ENCODE measurements at places on chromosomes 16 and 17. TPM values are rescaled to one million over a fixed set of nuclear protein-coding genes. Genes with fewer than 3 reads are reported as not detected.

- DNase-seq: no peak
Measured at GRCh38 chr17:17019891-17020456, 22.3 kb upstream of the MPRIP start.

DNA sequence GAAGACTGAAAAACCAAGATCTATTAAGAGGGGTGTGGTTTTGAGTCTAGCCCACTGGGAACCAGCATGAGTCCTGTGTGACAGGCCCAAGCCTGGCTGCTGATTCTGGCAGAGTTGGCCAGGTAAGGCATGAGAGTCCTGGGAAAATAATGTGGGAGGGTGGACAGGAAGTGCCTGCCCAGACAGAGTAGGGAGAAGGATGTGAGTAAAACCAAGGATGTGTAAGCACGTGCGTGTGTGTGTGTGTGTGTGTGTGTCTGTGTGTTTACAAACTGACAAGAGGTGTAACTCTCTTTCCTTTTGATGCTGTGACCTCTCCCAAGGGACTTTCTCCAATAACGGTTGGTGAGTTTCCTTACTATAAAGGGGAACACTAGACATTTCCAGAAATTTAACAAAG, 15.6 kb upstream of the TEX2 start:
- no peak for DNase-seq

- DNase-seq: no peak
Measured at GRCh38 chr17:47996201-47996600, 25.3 kb downstream of the CDK5RAP3 start.

- DNase-seq: peak; percentile 76
Measured at GRCh38 chr17:82333279-82334171, at the start of gene SECTM1. SECTM1 (minus strand) TSS chr17:82333766; CDS start chr17:82327240, 6,526 bp downstream.

GRCh38 chr17:1058423-1059130, 61.6 kb downstream of the TIMM22 start:
- DNase-seq: peak; percentile 58

DNA sequence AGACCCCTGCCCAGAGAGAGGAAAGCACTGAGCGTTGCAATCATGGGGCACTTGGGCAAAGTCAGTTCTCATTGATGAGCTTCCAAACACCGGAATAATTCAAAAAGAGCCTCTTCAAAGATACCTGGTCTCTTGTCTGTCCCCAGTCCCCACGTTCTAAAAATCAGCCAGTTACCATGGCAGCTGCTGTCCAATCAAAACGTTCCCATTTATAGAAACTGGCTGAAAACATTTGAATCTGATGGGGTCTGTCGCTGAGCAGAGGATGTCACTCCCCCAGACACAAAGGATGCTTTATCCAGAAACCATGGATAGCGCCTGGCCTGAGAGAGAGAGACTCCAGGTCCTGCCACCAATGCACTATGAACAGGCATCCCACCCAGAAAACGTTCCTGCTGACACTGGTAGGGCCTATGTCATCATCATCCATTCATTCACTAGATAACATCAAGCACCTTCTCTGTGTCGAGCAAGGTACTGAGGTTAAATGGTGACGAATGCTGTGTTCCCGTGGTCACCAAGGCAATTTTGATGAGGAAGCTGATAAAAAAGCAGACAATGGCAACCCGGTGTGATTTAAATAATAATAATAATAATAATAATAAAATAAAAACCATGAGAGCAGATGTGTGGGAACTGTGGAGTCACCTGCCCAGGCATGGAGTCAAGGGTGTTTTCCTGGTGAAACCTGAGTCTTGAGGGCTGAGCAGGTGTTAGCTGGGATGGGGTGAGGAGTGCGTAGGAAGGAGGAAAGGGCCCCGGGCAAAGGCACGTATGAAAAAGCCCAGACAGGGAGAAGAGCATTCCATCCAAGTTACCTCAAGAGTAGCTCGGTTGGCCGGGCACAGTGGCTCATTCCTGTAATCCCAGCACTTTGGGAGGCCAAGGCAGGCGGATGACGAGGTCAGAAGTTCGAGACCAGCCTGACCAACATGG, 19.0 kb upstream of the CALB2 start:
- no peak for DNase-seq

- DNase-seq: peak; percentile 98
Measured at GRCh38 chr17:49361902-49362722, at the start of gene ZNF652. ZNF652 (minus strand) TSS chr17:49362250; CDS start chr17:49317725, 44,525 bp downstream.

GRCh38 chr17:44942456-44942855, 5.1 kb downstream of the KIF18B start:
- no peak for DNase-seq

GRCh38 chr16:31331141-31331764, 23.7 kb upstream of the ITGAX start:
- no peak for DNase-seq

DNA sequence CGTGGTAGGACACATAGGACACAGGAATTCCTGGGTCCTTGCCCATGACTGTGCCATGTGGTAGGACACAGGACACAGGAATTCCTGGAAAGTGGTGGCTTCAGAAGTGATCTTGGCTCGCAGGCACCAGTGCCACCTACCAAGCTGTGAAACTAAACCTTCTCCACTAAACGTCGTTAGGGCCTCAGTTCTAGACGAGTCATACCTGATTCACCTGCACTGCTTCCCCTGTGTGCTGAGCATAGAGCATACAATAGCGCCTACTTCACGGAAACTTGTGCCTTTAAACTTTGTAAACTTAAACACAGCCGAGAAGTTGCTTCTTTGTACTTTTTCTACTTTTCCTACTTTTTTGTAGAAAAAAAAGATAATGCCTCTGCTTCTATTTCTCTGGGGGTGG, 4.8 kb downstream of the SOX8 start:
- DNase-seq: no peak

- no peak for DNase-seq
Measured at GRCh38 chr17:71846561-71847110, 274.2 kb upstream of the SOX9 start.

DNA sequence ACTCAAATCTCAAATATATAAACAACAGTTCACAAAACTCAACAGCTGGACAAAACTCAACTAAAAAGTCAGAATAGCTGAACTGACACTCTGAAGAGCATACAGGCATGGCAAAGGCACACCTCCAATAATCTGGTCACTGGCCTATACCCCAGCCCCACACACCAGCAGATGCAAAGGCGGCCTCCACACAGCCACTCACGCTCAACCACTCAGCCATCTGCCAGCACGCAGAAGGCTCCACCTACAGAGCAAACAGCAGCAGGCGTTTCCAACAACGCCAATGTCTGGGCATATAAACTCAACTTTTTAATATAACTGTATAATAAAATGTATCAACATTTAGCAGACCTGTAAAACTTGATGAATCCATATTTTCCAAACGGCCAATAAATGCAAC, 17.2 kb downstream of the USP7 start:
- DNase-seq: no peak

- DNase-seq: peak; percentile 44
Measured at GRCh38 chr17:45784741-45785479, 790 bp downstream of the CRHR1 start.

- no peak for DNase-seq
Measured at GRCh38 chr17:79530361-79531105, 80.3 kb downstream of the RBFOX3 start.

DNA sequence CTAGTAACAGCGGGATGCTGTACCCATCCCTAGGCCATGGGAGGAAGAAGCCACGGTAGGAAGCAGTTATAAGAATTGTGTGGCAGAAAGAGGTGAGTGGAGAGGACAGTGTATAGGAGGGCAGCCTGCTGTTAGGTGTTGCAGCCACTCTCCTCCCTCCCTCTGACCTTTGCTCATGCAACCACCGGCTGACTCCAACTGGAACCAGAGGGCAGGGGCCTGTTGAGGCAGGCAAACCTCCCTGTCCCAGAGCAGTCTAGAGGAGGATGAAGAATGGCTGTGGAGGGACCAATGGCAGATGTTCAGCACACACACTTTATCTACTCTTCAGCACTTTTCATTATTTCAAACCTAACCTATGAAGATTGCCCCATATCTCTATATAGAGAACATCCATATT, 2.2 kb downstream of the TXNL4B start:
- peak; percentile 23 for DNase-seq

DNA sequence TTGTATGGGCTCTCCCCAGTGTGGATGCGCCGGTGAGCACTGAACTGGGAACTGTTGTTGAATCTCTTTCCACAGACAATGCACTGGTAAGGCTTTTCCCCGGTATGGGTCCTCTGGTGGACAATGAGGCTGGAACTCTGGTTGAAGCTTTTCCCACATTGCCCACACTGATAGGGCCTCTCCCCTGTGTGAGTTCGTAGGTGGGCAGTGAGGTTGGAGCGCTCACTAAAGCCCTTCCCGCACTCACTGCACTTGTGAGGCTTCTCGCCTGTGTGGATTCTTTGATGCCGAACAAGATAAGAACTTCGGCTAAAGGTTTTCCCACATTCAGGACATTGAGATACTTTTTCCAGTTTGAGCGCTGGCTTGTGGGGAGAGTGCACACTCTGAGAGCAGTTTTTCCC, 17.8 kb downstream of the ZSCAN32 start:
- no peak for DNase-seq

DNA sequence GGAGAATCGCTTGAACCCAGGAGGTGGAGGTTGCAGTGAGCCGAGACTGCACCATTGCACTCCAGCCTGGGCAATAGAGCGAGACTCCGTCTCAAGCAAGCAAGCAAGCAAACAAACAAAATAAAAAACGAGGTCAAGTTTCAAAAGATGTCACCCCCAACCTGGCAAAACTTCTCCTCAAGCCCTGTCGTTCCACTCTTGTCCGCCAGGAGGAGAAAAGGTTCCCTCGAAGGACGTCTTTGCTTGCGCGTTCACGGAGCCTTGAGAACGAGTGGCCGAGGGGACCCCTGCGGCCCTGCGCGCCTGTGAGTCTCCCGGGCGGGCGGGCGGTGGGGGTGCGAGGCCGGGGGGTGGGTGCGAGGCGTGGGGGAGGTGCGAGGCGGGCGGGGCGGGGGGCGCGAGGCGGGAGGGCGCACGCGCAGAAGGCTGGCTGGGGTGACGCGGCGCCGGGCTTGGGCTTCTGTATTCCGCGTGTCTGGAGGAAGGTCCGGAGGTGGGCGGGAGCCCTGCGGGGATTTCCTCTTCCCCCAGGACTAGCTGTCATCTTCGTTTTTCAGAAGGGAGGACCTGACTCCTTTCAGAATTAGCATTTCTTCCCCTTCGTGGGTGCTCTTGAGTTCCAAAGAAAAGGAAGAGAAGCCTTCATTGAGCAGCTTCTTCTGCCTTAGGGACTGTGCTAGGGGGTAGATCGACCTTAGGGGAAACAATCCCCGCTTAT, 3.7 kb downstream of the SLC52A1 start:
- peak; percentile 91 for DNase-seq

DNA sequence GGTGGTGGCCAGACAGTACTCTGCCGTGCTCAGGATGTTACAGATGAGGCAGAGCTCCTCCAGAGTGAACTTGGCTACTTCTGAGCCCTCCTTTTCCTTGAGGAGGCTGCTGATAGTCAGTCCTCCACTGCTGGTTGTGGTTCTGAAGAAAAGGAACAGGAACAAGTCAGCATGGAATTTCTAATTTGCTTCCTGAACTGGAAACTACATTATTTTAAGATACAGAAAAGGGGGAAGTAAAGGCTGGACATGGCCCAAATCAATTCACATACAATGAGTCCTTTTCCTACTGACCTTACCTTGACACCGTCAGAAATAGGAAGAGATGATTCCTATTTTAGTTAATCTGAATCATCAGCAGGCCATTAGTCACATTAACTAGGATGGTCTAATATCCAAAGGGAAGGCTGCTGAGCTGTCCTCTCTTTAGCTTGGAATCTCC, 154.2 kb downstream of the VPS53 start:
- DNase-seq: no peak

DNA sequence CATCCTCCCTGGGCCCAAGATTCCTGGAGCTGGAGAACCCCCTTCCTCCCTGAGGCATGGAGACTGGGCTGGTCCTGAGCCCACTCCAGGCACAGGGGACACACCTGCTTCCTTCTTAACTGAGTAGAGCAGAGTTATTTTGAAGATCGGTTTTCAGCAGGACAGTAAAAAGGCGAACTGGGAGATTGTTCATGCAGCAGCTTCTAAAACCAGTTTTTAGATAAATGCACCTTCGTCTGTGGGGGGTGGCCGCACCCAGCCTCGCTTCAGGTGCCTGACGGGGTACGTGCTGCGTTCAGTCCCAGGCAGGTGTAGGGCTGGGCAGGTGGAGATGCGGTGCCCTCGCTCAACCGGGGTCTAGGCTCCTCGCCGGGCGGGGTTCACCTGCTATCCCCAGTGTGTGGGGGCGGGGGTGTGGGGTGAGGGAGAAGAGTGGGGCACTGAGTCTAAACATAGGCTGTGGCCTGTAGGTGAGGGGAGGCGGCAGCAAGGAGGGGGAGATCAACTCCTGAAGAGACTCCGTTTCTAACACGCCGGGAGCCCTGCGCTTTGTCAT, 69.5 kb downstream of the JPH3 start:
- no peak for DNase-seq

Gene PLXDC1
- 8.6 TPM for total RNA-seq

Gene BOLA2B
- total RNA-seq: 237 TPM

Gene DHRS11
- 48.9 TPM for total RNA-seq

Gene NOXO1
- total RNA-seq: 5.1 TPM

Gene NPB
- total RNA-seq: 2.6 TPM

Gene CACNG5
- not detected for total RNA-seq

Gene SPOP
- total RNA-seq: 51.2 TPM

Gene SLFN12
- 5.1 TPM for total RNA-seq

Data from hepatocyte (in vitro differentiated cells).